Sigmoid colon (tissue), 7 donors: ENCODE measurements at places on chromosomes 11 and 22. TPM values are rescaled to one million over a fixed set of nuclear protein-coding genes. Genes with fewer than 3 reads are reported as not detected.
A peak's percentile ranks its signal among the peaks of the same experiment; 100 is the strongest.

The FIBIN gene
- 54.6 TPM for total RNA-seq

GRCh38 chr11:119716582-119717498, 12.2 kb downstream of the NECTIN1 start:
- no peaks in the 10 kb centered on the region for H3K27me3 ChIP-seq
- H3K4me1 ChIP-seq: no peaks in the 10 kb centered on the region

The OR2AT4 gene
- total RNA-seq: not detected

DNA sequence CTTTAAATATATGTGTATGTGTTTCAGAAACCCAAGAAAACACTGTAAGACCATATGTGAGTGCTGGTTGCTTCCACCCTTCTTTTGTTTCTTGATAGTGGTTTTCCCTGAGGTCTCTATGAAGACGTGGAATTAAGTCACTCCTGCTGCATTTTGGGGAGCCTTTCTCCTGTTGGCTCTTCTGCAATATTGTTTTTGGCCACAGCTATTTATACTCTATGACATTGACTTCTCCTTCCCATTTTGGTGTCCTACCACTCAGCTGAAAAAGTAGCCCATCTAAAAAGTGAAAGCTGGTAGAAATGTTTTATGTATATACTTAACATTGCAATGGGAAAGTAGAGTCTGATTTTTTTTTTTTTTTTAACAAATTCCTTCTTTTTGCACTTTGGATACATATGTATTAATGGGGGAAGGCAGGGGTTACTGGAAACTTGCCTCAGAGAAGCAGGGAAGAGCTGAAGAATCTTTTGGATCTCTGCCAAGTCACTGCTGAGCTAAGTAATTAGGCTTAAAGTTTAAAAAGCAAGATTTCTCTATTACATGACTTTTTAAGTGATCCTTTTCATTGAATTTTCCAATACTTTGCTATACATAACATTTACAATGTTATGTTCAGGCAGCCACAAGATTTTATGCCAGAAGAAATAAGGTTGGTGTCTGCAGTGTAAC, 1.8 kb downstream of the TTC17 start:
- no peak for DNase-seq
- no peak overlapping the region for H3K4me3 ChIP-seq
- no peaks in the 10 kb centered on the region for H3K27me3 ChIP-seq
- no peaks in the 10 kb centered on the region for H3K36me3 ChIP-seq

- peaks cover 91% of the 10 kb centered on the region for H3K4me1 ChIP-seq
- peak overlapping the region; percentile 25 for H3K4me3 ChIP-seq
- H3K27ac ChIP-seq: peak overlapping the region; percentile 97
- DNase-seq: peak; percentile 98
Measured at GRCh38 chr11:8709002-8709672, 26.5 kb downstream of the RPL27A start.

GRCh38 chr11:17718510-17718962, 835 bp upstream of the MYOD1 start:
- no peak overlapping the region for H3K27ac ChIP-seq
- no peak overlapping the region for H3K4me3 ChIP-seq
- H3K27me3 ChIP-seq: peaks cover 77% of the 10 kb centered on the region

The SERPIND1 gene
- not detected for total RNA-seq

- H3K4me1 ChIP-seq: peaks cover 28% of the 10 kb centered on the region
- no peaks in the 10 kb centered on the region for H3K27me3 ChIP-seq
- no peaks in the 10 kb centered on the region for H3K36me3 ChIP-seq
- no peak for DNase-seq
- no peak overlapping the region for H3K4me3 ChIP-seq
Measured at GRCh38 chr11:11471201-11471600, 118.2 kb upstream of the CSNK2A3 start.

GRCh38 chr22:27801616-27802345, at the start of gene MN1:
Gene MN1, minus strand, starts transcription at chr22:27801756. Its CDS starts 1,213 bp downstream, at chr22:27800543.
- peaks cover 53% of the 10 kb centered on the region for H3K4me1 ChIP-seq
- peak within 1 kb of the TSS; percentile 93 for H3K27ac ChIP-seq
- H3K27me3 ChIP-seq: peaks cover 44% of the 10 kb centered on the region
- DNase-seq: no peak
- no peaks in the 10 kb centered on the region for H3K36me3 ChIP-seq

- no peaks in the 10 kb centered on the region for H3K36me3 ChIP-seq
- H3K4me1 ChIP-seq: no peaks in the 10 kb centered on the region
- no peak overlapping the region for H3K4me3 ChIP-seq
- DNase-seq: no peak
- H3K27me3 ChIP-seq: no peaks in the 10 kb centered on the region
Measured at GRCh38 chr11:75786101-75786736, 17.6 kb downstream of the DGAT2 start.

The TSG101 gene
- total RNA-seq: 70.3 TPM

DNA sequence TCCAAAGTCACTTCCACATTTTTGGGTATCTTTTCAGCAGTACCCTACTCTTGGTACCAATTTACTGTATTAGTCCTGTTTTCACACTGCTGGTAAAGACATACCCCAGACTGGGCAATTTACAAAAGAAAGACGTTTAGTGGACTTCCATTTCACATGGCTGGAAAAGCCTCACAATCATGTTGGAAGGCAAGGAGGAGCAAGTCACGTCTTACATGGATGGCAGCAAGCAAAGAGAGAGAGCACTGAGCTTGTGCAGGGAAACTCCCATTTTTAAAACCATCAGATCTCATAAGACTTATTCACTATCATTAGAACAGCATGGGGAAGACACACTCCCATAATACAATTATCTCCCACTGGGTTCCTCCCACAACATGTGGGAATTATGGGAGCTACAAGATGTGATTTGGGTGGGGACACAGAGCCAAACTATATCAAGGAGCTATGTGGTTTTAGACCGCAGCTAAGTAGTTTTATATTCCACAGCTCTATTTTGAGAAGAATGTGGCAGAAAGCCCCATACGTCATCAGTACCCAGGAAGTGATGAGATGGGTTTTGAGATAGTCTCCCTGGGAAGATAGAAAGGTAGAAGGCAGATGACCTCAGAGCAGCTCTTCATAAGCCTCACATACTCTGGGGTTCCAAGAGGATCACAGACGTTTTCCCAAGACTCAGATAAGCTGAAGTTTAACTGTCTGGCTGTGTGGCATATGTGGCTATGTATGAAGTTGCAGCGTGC, 96.3 kb downstream of the APIP start:
- H3K27me3 ChIP-seq: no peaks in the 10 kb centered on the region
- H3K4me3 ChIP-seq: no peak overlapping the region

- no peaks in the 10 kb centered on the region for H3K36me3 ChIP-seq
- H3K4me1 ChIP-seq: no peaks in the 10 kb centered on the region
- H3K27me3 ChIP-seq: no peaks in the 10 kb centered on the region
- H3K4me3 ChIP-seq: peak overlapping the region; percentile 90
Measured at GRCh38 chr11:9386086-9386485, 1.6 kb downstream of the IPO7 start.

DNA sequence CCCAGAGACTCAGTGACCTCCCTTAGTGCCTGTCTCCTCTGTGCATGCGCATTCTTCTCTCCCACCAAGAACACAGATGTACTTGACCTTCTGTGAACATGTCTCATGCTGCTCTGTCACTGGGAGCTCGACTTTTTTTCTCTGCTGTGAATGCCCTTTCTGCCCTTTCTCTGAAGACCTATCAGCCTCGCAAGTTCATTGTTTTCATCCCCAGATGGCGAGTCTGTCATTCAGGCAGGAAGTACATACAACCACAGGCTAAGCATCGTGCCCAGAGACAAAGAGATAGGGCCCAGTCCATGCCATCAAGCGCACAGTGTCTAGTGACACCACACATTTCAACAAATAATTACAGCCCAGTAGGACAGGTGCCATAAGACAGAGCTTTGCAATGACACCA, 50.4 kb upstream of the RAB1B start:
- H3K4me3 ChIP-seq: no peak overlapping the region
- no peaks in the 10 kb centered on the region for H3K4me1 ChIP-seq
- H3K27me3 ChIP-seq: no peaks in the 10 kb centered on the region
- H3K36me3 ChIP-seq: peaks cover 13% of the 10 kb centered on the region
- no peak overlapping the region for H3K27ac ChIP-seq
- DNase-seq: peak; percentile 15

DNA sequence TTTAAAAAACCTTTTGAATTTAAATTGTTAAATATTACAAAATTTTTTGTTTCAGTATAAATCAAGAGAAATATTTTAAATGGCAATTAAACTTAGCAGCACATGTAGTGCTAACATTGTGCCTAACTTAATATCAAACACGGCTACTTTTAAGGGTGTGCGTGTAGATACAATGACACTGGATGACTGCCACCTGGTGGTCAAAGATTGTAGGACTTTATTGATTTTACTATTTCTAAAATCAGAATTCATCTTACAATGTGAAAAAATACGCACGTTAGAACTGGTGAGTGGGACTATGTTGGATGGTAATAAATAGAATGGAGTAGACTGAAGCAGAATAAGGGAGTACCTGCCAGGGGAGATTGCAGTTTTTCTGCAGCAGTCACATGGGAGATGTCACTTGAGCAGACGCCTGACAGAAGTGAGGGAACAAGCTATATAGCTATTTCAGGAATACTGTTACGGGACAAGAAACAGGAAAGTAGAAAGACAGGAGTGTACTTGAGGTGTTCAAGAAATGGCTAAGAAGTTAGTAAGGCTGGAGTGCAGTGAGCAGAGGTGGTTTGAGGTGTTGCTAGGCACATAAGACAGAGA, 52.9 kb downstream of the UVRAG start:
- H3K36me3 ChIP-seq: no peaks in the 10 kb centered on the region
- H3K27me3 ChIP-seq: no peaks in the 10 kb centered on the region
- no peak for DNase-seq
- peaks cover 23% of the 10 kb centered on the region for H3K4me1 ChIP-seq
- no peak overlapping the region for H3K27ac ChIP-seq

The APOL5 gene
- total RNA-seq: not detected

DNA sequence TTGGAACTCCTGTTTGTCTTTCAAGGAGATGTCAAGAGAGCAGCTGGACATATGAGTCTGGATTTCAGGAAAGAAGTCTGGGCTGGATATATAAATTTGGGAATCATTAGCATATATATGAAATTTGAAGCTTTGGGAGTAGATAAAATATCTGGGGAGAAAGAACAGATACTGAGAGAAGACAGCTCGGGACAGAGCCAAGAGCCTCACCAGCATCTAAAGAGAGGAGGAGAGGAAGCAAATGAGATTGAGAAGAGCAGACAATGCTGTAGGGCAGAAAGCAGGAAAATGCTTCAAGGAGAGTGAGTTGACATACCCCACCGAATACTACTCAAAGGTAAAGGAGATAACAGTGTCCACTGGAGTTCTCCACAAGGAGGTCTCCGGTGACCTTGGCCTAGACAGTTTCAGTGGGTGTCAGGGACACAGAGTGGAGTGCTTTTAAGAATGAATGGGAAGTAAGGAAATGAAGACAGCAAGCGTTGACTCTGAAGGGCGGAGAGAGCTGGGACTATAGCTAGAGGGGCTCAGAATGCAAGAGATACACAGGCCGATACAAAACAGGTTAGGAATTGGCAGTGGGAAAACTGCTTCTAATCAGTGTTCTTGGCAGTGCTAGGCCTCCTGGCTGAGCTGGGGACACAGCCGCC, 862 bp downstream of the APBB1 start:
- DNase-seq: no peak
- H3K36me3 ChIP-seq: no peaks in the 10 kb centered on the region
- H3K27ac ChIP-seq: peak overlapping the region; percentile 93
- no peaks in the 10 kb centered on the region for H3K27me3 ChIP-seq
- no peaks in the 10 kb centered on the region for H3K4me1 ChIP-seq

DNA sequence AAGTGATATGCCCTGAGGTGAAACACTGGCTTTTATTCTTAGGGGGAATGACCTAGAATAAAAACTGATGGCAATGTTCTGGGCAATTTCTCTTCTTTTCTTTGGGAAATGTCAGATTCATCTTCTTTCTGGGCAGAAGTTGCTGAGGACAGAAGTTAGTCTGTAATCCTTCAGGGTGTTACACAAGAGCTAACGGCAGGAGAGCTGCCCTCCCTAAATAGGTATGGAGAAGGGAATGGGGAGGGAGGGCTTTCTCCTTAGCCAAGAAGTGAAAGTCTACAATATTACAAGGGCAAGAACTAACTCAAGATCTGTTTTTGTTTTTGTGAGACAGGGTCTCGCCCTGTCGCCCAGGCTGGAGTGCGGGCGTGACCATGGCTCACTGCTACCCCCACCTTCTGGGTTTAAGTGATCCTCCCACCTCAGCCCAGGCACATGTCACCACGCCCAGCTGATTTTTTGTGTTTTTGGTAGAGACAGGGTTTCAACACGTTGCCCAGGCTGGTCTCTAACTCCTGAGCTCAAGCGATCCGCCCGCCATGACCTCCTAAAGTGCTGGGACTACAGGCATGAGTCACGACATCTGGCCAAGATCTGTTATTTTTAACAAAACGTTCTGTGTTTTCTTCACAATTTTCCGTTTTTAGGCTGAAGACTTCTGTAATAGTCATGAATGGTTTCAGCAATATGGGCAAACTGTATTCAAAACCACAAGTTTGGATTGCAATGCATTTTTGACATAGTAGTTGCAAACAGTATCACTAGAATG, 7.2 kb downstream of the PIWIL4 start:
- DNase-seq: no peak
- no peaks in the 10 kb centered on the region for H3K36me3 ChIP-seq
- H3K27me3 ChIP-seq: no peaks in the 10 kb centered on the region

- H3K4me1 ChIP-seq: no peaks in the 10 kb centered on the region
- no peak overlapping the region for H3K27ac ChIP-seq
- no peaks in the 10 kb centered on the region for H3K36me3 ChIP-seq
- no peak overlapping the region for H3K4me3 ChIP-seq
- H3K27me3 ChIP-seq: no peaks in the 10 kb centered on the region
Measured at GRCh38 chr11:115170133-115170815, 333.9 kb downstream of the CADM1 start.

GRCh38 chr11:114208377-114208776, 87.8 kb upstream of the NNMT start:
- no peak overlapping the region for H3K4me3 ChIP-seq
- H3K36me3 ChIP-seq: peaks cover 12% of the 10 kb centered on the region
- no peak for DNase-seq
- no peak overlapping the region for H3K27ac ChIP-seq

The SPI1 gene
- 18.4 TPM for total RNA-seq

The CARD16 gene
- 1.1 TPM for total RNA-seq
